ENCODE measurements at places on chromosomes 11 and 22.

- DNase-seq, result no peak
These were observed 20.5 kb downstream of the ATP6V1E1 start for GRCh38 chr22:17607891-17608521.

DNA sequence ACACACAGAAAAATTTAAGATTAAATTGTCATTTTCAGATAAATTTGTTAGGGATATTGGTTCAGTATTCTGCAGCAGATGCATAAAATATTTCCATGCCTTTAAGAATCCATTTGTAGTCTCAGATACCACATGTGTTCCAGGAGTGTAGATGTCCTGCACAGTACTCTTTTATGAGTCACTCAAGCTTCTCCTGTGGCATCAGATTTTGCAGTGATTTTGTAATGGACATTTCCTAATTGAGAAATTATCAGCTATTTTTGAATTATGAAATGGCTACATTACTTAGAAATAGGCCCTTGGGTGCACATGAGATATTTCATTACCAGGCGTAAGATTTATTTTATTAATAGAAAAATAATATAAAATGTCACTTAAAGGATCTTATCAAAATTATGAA lies 18.9 kb downstream of the MMP3 start:
- DNase-seq, result no peak

DNA sequence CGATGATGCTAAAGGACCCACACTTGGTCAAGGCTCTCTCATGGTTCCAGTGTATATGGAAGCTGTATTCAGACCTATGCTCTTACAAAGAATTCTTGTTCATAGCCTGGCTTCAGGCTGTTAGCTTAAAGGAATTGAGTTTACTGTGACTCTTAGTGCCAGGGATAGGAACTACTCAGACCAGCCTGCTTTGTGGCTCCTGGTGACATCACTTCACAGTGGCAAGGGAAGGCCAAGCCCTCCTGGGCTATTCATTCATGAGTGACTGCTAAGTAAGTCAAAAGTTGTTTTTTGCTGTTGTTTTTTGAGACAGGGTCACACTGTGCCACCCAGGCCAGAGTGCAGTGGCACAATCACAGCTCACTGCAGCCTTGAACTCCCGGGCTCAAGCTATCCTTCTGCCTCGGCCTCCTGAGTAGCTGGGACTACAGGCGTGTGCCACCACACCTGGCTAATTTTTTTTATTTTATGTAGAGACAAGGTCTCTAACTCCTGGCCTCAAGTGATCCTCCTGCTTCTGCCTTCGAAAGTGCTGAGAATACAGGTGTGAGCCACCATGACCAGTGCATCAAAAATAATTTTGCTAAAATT lies 9.6 kb downstream of the ART5 start:
- no peak for DNase-seq

DNA sequence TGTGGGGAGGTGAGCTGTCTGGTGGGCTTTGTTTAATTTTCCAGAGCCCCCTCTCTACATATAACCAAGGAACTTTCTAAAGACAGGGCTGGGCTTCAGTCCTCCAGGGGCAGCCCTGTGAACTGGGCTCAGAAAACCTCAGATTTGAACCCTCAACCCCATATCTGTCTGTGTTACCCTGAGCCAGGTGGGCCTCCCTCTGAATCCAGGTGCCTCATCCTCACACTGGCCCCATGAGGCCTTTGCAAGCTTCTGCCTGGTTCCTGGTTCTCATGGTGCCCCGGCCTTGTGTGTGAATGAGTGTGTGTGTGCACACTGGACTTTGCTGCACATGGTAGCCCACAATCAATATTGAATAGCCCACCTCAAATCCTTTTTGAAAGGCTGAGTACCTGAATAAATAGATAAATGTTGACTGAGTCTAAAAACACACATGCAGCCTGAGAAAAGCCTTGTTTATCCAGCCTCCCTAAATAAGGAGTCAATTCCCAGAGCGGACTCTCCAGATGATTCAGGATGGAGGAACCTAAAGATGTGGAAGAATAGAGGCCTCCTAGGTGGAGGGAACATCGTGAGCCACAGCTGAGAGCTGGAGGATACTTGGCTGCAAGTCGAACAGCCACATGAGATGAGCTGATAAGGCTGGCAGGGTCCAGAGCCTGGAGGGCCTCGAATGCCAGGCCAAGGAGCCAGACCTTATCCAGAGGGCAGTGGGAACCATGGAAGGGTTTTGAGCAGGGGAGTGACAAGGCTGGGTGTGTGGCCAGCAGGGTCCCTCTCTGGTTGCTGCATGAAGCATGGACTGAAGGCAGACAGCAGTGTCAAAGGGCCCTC lies 28.1 kb upstream of the P2RY2 start:
- DNase-seq, result no peak

GRCh38 chr22:36871669-36872081 lies 10.9 kb downstream of the NCF4 start:
- DNase-seq, result no peak

DNA sequence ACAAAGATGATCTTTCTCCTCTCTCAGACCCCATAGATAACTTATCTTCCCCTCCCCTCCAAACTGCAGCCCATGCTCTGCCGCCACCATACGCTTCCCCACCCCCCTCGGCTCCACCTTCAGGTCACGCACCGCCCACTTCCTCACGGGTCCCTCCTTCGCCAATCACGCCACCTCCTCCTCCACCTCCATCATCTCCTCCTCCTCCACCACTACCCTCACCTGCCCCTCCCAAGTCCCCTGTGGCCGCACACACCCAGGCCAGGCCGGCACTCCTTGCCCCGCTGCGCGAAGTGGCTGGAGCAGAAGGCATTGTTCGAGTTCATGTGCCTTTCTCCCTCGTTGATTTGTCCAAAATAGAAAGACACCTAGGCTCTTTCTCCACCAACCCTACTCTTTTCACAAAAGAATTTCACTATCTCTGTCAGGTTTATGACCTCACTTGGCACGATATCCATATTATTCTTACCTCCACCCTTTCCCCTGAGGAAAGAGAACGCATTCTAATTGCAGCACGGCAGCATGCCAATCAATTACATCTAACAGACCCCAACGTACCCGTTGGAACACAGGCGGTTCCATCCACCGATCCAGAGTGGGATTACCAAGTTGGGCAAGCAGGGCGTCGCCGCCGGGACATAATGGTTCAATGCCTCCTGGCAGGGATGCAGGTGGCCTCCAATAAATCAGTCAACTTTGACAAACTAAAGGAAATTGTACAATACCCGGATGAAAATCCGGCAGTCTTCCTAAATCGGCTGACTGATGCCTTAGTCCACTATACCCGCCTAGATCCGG lies 12.3 kb upstream of the OR56A3 start:
- DNase-seq, result no peak

- DNase-seq, result no peak
These were observed 36.4 kb upstream of the ACER3 start for GRCh38 chr11:76824083-76824939.

- DNase-seq, result no peak
These were observed 3.5 kb downstream of the OR5B12 start for GRCh38 chr11:58438486-58438885.

DNA sequence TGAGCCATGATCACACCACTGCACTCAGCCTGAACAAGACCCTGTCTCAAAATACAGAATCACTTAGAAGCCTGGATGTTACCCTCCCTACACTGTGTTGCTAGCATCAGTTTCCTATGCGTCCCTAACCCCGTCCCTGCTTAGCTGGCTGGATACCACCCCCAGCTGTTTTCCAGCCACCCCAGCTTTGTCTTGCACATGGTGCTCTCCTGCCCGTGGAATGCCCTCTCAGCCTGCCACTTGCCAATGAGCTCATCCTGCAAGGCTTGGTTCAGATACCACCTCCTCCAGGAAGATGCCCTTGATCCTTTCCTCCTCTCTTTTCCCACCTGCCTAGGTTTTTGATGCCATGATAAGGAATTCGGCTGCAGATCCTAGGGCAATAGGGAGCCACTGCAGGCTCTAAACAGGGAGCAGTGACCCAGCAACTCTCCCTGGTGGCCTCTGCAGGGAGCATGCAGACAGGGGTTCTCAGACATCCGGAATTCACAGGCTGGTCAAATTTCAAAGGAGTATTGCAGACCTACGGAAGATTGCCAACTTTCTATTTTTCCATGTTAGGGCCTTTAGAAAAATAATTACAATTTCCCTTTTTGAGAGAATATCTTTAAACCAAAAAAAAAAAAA lies 52.7 kb upstream of the WNT7B start:
- no peak for DNase-seq

- no peak for DNase-seq
These were observed 137.5 kb upstream of the TRPC6 start for GRCh38 chr11:101721270-101721669.

DNA sequence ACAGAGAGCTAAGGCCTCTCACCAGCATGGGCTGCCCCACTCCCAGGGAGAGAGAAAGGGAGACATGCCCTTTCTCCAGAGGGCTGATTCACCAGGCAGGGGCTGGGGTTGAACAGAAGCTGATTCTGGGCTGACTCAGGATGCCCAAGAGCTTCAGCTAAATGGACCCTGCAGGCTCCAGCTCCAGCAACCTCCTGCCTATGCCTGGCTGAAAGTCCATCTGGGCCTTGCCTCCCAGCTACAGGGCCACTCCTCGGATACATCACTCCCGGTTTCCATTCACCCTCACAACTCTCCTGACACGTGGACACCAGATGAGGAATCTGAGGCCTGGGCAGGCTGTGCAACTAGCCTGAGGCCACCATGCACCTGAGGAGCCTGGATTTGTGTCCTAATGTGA lies 215.5 kb downstream of the BUD13 start:
- DNase-seq, result no peak

DNA sequence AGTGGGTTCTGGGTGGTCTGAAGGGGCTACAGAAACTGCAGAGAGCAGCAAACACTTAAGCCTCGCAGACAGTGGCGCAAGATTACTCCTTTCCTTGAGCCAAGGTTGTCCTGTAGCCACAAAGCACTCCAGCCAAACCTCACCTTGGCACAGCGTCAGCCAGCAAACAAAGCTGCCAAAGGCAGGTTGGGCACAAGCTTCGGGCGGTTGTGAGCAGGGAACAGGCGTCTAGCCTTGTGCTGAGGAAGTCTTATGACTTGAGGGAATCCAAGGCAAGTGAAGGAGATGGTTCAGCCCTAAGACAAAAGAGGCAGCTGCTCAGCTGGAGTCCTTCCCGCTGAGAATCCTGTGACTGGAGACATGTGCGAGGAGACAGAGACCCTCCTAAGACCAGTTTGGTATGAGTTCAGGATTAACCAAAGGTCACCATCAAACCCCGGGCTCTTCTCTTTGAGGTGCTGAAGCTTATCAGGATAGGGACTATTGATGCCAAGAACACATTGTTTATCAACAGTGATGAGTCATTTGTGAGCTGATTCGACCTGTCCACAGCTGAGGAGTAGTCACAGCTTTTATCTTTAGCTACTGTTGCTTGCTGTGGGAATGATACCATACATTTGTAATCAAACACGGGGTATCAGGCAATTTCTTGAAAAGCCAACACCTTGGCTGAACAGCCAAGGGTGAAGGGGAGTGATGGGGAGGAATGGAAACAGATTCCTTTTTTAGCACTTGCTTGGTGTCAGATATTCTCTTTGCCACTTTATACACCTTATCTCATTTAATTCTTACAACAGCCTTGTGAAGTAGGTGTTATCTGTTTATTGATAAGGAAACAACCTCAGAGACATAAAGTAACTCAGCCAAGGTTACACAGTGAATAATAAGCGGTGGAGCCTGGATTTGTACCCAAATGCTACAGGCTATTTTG lies 4.6 kb downstream of the ADM start:
- no peak for DNase-seq

GRCh38 chr11:78800756-78801155 lies 226.1 kb upstream of the NARS2 start:
- no peak for DNase-seq

GRCh38 chr22:26442086-26442756 lies 13.2 kb downstream of the ASPHD2 start:
- DNase-seq, result no peak

GRCh38 chr11:83836883-83837654 lies 550.9 kb upstream of the CCDC90B start:
- DNase-seq, result no peak

GRCh38 chr22:39699631-39700360 lies 129.2 kb downstream of the CACNA1I start:
- no peak for DNase-seq

DNA sequence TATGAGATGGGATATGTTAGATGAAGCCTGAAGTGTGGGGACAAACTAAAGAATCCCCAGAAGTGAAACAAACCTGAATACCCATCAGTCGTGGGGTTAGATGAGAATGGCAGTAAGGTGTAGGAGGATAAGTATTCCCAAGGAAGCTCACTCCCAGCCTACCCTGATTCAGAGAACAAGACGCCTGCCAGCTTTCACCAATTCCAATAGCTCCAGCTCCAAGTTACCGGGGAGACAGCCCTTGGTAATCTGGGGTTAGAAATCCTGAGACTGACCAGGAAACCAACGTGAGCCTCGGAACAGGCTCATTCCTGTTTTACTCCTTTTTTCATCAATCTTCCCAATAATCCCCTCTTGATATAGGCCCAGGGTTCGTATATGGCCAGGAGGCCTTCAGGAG lies 46.5 kb downstream of the RPL27A start:
- no peak for DNase-seq

- no peak for DNase-seq
These were observed 720.6 kb downstream of the JRKL start for GRCh38 chr11:97110376-97110775.
